ENCODE measurements at places on chromosomes 1 and 21. TPM values are rescaled to one million over a fixed set of nuclear protein-coding genes. Genes with fewer than 3 reads are reported as not detected.

DNA sequence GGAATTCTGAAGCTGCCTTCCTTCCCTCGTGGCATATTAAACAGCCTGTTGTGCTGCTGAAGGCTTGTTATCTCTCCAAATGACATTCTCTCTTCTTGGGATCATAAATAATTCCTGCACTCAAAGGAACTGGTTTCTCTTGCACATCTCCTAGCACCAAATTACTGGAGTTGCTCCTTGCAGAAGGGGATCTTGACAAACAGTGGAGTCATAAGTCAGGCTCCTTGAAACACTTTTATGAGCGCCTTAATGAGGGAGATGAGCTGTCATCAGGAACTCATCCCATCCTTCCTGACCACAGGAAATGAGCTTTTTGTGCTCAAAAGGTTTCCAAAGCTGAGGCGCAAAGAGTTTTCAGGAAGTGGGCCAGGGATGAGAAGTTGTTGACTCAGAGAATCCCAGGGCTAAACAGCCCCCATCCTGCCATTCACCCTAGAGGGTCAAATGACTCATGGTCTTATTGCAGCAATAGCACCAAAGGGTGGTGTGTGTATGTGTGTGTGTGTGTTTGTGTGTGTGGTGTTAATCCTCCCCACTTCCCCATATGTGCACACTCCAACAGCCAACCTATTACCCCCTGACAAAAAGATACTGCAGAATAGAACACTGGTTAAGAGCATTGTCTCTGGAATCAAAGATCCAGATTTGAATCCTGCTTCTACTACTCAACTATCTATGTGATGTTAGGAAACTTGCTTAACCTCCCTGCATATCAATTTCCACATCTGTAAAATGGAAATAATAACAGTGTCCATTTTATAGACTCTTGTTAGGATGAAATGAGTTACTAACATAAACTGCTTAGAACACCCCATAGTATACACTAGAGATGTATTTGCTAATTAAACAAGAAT lies 2.8 kb upstream of the PHC2 start:
- H3K27me3 ChIP-seq: no peaks in the 10 kb centered on the region
- H3K36me3 ChIP-seq: no peaks in the 10 kb centered on the region
- peak; percentile 41 for DNase-seq
- no peak overlapping the region for H3K4me3 ChIP-seq
- no peak overlapping the region for H3K27ac ChIP-seq

- DNase-seq: no peak
- no peak overlapping the region for H3K27ac ChIP-seq
- H3K36me3 ChIP-seq: no peaks in the 10 kb centered on the region
- H3K4me1 ChIP-seq: no peaks in the 10 kb centered on the region
- no peak overlapping the region for H3K4me3 ChIP-seq
- H3K27me3 ChIP-seq: no peaks in the 10 kb centered on the region
These were observed 71.3 kb downstream of the GRIK3 start for GRCh38 chr1:36963006-36963405.

C1QTNF12 gene
- 2.5 TPM for total RNA-seq

PROX1 gene
- total RNA-seq: 0.41 TPM

DNA sequence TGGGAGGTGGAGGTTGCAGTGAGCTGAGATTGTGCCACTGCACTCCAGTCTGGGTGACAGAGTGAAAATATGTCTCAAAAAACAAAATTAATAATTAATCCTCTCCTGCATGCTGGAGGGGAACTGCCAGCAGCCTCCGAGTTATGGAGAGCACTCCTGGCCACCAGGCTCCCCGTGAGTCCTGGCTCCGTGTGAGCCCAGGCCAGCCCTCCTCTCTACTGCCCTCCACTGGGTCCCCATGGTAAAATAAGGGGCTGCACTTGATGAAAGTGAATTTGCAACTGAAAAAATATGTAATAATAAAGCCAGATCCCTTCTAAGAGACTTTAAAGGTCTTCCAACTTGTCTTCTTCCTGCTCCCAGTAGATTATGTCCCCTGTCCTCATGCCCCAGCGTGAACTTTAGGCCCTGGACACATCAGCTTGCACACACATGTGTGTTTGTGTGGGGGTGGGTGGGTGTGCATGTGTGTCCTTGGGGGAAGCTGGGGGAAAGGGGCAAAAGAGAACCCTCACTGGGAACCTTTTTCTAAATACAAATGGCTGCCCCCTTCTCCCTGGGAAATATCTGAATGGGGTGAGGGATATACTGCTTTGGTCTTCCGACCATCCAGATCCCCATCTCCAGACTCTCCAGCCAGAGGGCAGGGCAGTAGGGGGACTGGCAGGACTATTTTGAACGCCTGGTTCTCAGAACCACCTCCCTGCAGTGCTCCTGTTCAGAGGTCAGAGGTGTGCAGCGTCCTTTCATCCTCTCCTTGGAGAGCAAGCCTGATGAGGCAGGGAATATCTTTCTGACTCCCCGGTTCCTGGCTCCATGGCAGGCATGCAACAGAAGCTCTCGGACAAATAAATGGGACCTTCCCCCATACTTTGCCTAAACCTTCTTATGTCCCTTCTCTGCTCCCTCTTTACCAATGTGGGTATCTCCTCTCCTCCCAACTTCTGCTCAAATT lies 26.2 kb downstream of the NEK2 start:
- no peaks in the 10 kb centered on the region for H3K27me3 ChIP-seq
- H3K4me1 ChIP-seq: no peaks in the 10 kb centered on the region
- H3K27ac ChIP-seq: no peak overlapping the region
- no peak overlapping the region for H3K4me3 ChIP-seq
- DNase-seq: no peak

GRCh38 chr1:32266921-32267591 lies 16.0 kb downstream of the LCK start:
- H3K27me3 ChIP-seq: no peaks in the 10 kb centered on the region
- H3K4me3 ChIP-seq: no peak overlapping the region
- H3K27ac ChIP-seq: no peak overlapping the region
- no peaks in the 10 kb centered on the region for H3K36me3 ChIP-seq

DNA sequence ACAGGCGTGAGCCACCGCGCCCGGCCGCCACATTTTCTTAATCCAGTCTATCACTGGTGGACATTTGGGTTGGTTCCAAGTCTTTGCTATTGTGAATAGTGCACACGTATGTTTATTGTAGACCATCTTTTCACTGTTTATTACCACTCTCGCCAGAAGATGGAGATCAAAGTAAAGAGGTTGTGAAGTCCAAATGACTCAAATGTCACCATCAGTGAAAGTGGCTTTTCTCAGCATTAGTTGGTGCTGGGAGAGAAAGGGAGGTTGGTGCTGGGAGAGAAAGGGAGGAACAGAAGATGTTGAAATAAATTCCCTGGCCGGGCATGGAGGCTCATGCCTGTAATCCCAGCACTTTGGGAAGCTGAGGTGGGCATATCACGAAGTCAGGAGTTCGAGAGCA lies 10.4 kb upstream of the UHMK1 start:
- no peaks in the 10 kb centered on the region for H3K4me1 ChIP-seq
- no peaks in the 10 kb centered on the region for H3K36me3 ChIP-seq
- H3K27ac ChIP-seq: no peak overlapping the region
- DNase-seq: peak; percentile 57
- H3K27me3 ChIP-seq: no peaks in the 10 kb centered on the region

- H3K27ac ChIP-seq: no peak overlapping the region
- H3K36me3 ChIP-seq: no peaks in the 10 kb centered on the region
- H3K27me3 ChIP-seq: no peaks in the 10 kb centered on the region
- no peak overlapping the region for H3K4me3 ChIP-seq
- DNase-seq: no peak
These were observed 82.5 kb downstream of the C4BPA start for GRCh38 chr1:207186503-207186902.

DNA sequence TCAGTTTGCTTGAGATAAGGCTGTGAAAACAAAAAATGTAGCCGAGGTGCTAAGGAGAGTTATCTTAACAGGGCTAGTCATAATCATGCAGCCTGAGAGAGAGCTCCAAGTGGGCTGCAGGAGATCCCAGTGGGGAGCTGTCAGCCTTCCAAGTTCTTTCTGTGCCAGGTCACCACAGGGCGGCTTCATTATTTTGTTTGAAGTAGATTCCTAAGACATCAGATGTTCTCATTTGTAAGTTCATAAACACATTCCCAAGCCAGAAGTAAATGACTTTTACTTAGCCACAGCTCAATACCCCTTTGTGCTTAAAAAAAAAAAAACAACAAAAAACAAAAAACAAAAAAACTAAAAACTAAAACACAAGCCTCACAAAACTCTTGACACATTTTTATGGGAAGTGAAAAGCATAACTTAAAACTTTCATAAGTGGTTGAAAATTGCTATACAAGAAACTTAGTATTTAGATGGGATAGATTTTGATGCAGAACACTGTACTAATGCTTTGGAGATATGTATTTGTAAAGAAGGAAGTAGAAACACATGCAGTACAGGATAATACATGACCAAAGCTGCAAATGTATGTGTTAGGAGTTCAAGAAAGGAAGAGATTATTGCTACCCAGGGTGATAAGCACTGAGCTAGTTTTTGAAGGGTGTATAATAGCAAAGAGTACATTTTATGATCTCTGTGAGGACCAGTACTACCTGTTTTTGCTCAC lies 8.6 kb downstream of the CDC14A start:
- H3K4me1 ChIP-seq: peaks cover 36% of the 10 kb centered on the region
- no peak overlapping the region for H3K27ac ChIP-seq
- H3K36me3 ChIP-seq: peaks cover 27% of the 10 kb centered on the region
- no peak for DNase-seq

DNA sequence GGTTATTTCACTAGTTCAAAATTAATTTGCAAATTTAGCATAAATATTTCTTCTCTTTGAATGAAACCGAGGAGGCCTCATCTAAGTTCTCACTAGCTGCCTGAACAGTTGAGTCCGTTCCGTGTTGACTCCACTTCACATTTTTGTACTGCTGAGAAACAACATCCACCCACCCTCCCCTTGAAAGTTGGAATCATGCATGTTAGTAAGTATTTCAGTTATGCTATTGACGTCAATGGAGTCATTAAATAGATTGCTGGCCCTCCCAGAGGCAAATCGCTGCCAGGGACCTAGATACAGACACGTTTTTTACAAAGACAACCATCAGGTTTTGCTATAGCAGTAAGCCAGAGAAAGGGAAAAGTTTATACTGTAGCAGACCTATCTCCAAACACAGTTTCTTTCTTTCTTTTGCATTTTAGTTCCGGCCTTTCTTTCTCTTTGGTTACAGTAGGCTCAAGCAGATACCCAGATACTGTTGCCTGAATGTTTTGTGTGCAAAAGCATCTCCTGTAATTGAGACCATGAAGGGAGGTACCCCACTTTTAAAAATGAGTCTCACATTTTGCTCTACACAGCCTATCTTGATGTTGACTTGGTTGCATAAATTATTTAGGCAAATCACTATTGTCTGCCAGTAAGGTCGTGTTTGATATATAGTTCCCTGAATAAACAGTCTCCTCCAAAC lies 262.6 kb upstream of the SGIP1 start:
- peak overlapping the region; percentile 89 for H3K27ac ChIP-seq
- H3K27me3 ChIP-seq: no peaks in the 10 kb centered on the region

DNA sequence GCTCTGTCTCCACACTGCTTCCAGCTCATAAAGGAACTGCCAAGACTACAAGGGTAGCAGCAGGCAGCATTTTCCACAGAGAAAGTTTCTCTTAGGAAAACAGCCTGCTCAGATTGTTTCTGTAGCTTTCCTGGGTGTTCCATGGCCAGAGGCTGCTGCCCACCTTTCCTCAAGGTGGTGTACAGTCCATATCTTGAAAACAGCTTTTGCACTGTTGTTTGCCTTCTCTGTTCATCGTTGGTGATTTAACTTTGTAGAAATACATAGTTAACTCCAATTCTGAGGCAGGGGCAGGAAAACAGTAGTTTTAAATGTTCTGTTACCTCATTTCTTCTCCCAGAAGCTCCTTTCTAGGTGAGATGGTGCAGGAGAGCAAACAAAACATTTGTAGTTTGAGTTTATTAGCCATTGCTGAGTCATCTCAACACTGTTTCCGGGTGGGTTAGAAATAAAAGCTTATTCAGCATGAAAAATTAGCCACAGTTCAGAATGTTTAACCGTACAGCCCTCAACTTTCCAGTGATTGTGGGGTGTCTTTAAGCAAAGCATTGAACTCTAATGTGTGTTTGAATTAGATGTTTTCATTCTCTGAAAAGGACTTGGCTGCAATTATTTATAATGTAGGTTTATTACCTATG lies 41.7 kb downstream of the DIP2A start:
- peaks cover 62% of the 10 kb centered on the region for H3K4me1 ChIP-seq
- no peak overlapping the region for H3K4me3 ChIP-seq
- H3K27me3 ChIP-seq: no peaks in the 10 kb centered on the region
- peak; percentile 51 for DNase-seq
- H3K36me3 ChIP-seq: peaks cover 18% of the 10 kb centered on the region
- peak overlapping the region; percentile 93 for H3K27ac ChIP-seq

- H3K27me3 ChIP-seq: no peaks in the 10 kb centered on the region
- DNase-seq: no peak
- H3K4me1 ChIP-seq: no peaks in the 10 kb centered on the region
- H3K27ac ChIP-seq: no peak overlapping the region
These were observed 34.5 kb downstream of the MAN1A2 start for GRCh38 chr1:117401761-117402160.

DNA sequence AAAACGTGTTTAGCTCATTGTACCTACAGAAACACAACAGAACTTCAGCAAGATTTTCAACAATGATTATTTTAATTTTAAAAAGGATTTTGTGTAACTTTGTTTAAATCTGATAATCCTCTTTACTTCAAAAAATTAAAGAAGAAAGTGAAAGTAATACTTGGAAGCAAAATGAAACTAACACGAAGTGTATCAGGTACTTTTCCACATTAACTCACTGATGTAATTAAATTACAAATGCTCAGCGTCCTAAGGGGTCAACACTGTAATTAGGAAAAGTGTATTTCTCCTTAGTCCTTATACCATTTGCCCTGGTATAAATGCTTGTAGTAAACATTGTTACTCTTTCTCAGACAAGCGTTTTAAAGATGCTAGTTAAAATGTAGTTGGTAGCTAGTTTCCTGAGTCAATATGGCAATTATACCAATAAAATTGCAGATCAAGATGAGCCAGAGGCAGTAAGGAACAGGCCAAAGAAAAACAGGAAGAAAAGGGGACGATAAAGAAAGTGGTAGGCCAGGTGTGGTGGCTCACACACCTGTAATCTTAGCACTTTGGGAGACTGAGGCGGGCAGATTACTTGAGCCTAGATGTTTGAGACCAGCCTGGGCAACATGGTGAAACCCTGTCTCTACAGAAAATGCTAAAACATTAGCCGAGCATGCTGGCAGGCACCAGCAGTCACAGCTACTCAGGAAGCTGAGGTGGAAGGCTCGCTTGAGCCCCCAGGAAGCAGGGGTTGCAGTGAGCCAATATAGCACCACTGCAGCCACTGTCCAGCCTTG lies 553.0 kb downstream of the SMYD3 start:
- peak overlapping the region; percentile 58 for H3K4me3 ChIP-seq
- no peaks in the 10 kb centered on the region for H3K27me3 ChIP-seq
- DNase-seq: peak; percentile 60
- H3K27ac ChIP-seq: peak overlapping the region; percentile 63

ZNF593OS gene
- not detected for total RNA-seq

- H3K36me3 ChIP-seq: no peaks in the 10 kb centered on the region
- peaks cover 4% of the 10 kb centered on the region for H3K27me3 ChIP-seq
- no peak overlapping the region for H3K27ac ChIP-seq
- H3K4me1 ChIP-seq: peaks cover 13% of the 10 kb centered on the region
These were observed 56.2 kb upstream of the EPS8L3 start for GRCh38 chr1:109819906-109820305.

- H3K4me1 ChIP-seq: peaks cover 16% of the 10 kb centered on the region
- peaks cover 32% of the 10 kb centered on the region for H3K36me3 ChIP-seq
- H3K27ac ChIP-seq: no peak overlapping the region
- no peak for DNase-seq
These were observed 11.3 kb downstream of the LIX1L start for GRCh38 chr1:145946477-145946986.

C1orf115 gene
- total RNA-seq: not detected

- no peak for DNase-seq
- no peak overlapping the region for H3K4me3 ChIP-seq
- 0 out of 2 replicates have a peak, but pooled peaks cover 17% of the 10 kb centered on the region for H3K36me3 ChIP-seq
- H3K27me3 ChIP-seq: no peaks in the 10 kb centered on the region
These were observed 165.7 kb upstream of the SGIP1 start for GRCh38 chr1:66368261-66368660.
